ENCODE measurements at places on chromosomes 6 and 20. TPM values are rescaled to one million over a fixed set of nuclear protein-coding genes. Genes with fewer than 3 reads are reported as not detected.

PDYN gene
- not detected for total RNA-seq

CDSN gene
- not detected for total RNA-seq

STMND1 gene
- not detected for total RNA-seq

TXLNB gene
- 0.62 TPM for total RNA-seq

LZTS3 gene
- total RNA-seq: 2.1 TPM

NSFL1C gene
- 66.9 TPM for total RNA-seq

ID4 gene
- not detected for total RNA-seq

DNA sequence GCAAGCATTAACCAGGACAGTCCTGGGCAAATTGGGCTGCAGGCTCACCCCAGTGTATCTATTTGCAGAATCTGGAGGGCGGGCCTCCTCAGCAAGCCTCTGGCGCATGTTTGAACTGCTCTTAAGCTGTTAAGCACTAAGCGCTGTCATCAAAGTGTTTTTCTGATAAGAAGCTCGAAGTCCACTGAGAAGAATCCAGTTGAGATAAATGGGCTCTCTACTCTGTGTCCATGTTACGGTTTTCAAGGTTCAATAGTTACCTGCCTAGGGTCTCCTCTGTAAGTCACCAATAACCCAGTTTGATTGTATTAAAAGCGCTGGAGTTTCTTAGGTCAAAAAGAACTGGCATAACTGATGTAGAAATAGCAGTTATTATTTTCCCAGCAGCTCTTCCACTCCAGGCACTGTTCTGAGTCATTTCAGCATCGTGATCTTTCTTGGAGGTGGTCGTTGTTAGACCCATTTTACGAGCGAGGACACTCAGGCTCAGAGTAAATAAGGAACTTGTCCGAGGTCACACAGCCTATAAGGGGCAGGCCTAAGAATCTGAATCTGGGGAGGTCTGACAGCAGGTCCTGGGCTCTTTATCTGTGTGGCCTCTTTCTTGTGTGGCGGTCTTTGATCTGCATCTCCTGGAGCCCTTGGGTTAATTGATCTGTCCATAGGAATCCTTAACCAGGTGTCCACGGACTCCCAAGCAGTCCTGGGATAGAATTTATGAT, 207.4 kb upstream of the ZNF217 start:
- H3K27me3 ChIP-seq: no peaks in the 10 kb centered on the region
- no peaks in the 10 kb centered on the region for H3K36me3 ChIP-seq
- no peak for DNase-seq
- no peak overlapping the region for H3K4me3 ChIP-seq

DNA sequence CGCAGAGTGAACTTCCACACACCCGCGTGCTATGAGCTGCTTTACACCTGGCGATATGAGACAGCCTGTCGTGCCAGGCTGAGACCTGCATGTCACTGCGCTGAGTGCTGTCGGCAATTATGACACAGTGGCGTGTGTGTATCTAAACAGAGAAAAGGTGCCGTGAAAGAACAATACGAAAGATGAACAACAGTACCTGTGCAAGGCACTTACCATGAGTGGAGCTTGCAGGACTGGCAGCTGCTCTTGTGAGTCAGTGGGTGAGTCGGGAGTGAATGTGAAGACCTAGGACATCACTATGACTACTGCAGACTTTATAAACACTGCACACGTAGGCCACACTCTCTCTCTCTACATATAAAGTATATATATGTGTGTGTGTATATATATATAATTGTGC, 68.5 kb upstream of the DUSP22 start:
- H3K36me3 ChIP-seq: peaks cover 6% of the 10 kb centered on the region
- no peaks in the 10 kb centered on the region for H3K27me3 ChIP-seq
- H3K4me3 ChIP-seq: no peak overlapping the region
- peaks cover 44% of the 10 kb centered on the region for H3K4me1 ChIP-seq
- H3K27ac ChIP-seq: no peak overlapping the region

- H3K27ac ChIP-seq: no peak overlapping the region
- H3K4me1 ChIP-seq: peaks cover 6% of the 10 kb centered on the region
- no peak overlapping the region for H3K4me3 ChIP-seq
- no peaks in the 10 kb centered on the region for H3K36me3 ChIP-seq
- H3K27me3 ChIP-seq: peaks cover 7% of the 10 kb centered on the region
These were observed 262.3 kb upstream of the PLN start for GRCh38 chr6:118285791-118286190.

DNA sequence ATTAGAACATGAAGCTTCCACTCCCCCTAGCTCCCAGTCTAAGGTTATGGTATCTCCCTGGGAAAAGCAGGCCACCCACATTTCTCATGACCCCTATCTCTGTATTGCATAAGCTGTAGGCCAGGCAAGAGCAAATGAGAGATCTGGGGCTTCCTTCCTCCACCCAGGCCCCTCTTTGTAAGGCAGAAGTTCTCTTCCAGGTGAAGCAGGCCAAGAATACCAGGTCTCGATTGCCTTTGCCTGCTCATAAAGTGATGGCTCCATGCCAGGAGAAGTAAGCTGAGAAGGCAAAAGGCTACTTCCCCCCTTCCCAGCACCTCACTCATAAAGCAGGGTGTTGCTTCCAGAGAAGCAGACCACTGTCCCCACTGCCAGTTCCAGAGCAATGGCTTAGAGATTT, 144.1 kb upstream of the KCNK16 start:
- no peak overlapping the region for H3K27ac ChIP-seq
- no peaks in the 10 kb centered on the region for H3K4me1 ChIP-seq
- H3K27me3 ChIP-seq: peaks cover 13% of the 10 kb centered on the region
- H3K36me3 ChIP-seq: no peaks in the 10 kb centered on the region
- no peak for DNase-seq
- H3K4me3 ChIP-seq: no peak overlapping the region

GRCh38 chr20:50410343-50410742, 99.8 kb upstream of the PTPN1 start:
- no peak overlapping the region for H3K27ac ChIP-seq
- H3K4me3 ChIP-seq: no peak overlapping the region
- no peaks in the 10 kb centered on the region for H3K4me1 ChIP-seq
- peaks cover 25% of the 10 kb centered on the region for H3K27me3 ChIP-seq

DNA sequence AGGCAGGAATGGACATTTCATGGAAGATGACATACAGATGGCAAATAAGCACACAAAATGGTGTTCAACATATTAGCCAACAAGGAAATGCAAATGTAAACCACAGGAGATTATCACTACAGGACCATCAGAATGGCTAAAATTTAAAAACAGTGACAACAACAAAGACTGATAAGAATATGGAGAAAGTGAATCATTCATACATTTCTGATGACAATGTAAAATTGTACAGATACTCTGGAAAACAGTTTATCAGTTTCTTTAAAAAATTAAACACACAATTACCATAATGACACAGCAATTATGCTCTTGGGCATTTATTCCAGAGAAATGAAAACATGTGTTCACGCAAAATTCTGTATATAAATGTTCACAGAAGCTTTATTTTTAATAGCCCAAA, 105.8 kb upstream of the RUNX2 start:
- no peaks in the 10 kb centered on the region for H3K27me3 ChIP-seq
- no peak for DNase-seq
- no peak overlapping the region for H3K4me3 ChIP-seq
- peaks cover 19% of the 10 kb centered on the region for H3K36me3 ChIP-seq
- H3K27ac ChIP-seq: no peak overlapping the region
- H3K4me1 ChIP-seq: peaks cover 4% of the 10 kb centered on the region

- H3K4me1 ChIP-seq: peaks cover 7% of the 10 kb centered on the region
- peaks cover 58% of the 10 kb centered on the region for H3K27me3 ChIP-seq
- H3K4me3 ChIP-seq: no peak overlapping the region
- no peaks in the 10 kb centered on the region for H3K36me3 ChIP-seq
- no peak overlapping the region for H3K27ac ChIP-seq
These were observed 1.3 kb downstream of the KIF13A start for GRCh38 chr6:17985934-17986655.

DNA sequence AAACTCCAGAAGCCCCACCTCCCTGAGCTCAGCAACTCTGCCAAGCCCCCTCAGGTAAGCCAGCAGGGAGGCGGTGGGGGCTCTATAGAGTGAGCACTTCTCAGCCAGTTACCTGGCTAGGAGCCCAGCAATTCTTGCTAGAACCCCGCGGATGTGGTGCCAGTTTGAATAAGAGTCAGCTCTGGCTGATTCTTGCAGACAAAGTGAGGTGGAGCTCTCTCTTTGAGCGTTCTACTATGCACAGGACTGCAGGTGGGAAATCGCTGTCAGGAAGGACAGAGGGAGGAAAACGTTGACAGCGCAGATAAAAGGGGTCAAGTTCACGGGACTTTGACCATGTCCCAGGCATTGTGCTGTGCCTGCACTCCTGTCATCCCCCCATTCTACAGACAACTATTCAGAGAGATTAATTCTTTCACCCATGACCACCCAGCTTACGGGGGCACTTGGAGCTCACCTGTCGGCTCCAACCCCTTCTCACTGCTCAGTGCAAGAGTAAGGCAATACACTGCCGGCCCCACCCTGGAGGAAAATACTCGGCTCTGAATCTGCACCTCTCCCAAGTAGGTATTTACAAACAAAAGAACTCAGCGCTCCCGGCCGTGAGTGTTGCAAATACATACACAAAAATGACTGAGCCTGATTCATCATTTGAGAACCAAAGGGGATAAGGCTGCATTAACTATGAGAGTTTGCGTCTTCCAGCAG, 92.9 kb downstream of the ANKRD60 start:
- no peak overlapping the region for H3K4me3 ChIP-seq
- DNase-seq: no peak
- H3K27ac ChIP-seq: no peak overlapping the region
- peaks cover 57% of the 10 kb centered on the region for H3K27me3 ChIP-seq

DNA sequence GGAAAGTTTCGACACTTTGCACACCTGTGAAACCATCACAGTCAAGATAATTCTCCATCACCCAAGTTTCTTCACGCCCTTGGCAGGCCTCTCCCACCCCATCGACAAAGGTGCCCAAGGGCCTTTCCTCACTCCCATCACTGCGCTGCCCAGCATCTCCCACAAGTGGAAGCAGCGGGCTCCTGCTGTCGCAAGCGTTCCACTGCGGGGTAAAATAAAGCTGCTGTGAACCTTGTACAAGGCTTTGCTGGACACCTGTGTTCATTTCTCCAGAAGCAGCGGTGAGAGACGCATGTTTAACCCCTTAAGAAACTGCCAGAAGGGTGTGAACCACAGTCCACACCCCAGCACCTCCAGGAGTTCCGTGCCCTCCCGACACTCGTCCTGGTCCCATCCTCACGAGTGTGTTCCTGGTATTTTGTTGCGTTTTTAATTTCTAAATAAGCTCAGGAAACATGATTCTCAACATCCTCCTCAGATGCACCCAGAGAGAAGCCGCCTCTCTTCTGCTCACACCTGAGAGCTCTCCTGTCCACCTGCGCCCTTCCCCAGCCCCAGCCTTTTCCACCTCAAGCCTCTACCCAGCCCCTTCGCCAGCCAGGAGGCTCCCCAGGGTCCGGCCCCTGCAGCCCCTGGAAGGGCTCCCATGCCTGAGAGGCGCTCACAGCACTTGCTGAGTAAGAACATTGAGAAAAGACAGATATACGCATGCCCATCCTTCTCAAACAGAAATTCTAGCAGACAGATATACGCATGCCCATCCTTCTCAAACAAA, 97.5 kb downstream of the TAF4 start:
- H3K36me3 ChIP-seq: peaks cover 7% of the 10 kb centered on the region
- H3K4me3 ChIP-seq: no peak overlapping the region
- H3K27me3 ChIP-seq: peaks cover 17% of the 10 kb centered on the region
- H3K4me1 ChIP-seq: no peaks in the 10 kb centered on the region

GRCh38 chr6:162960679-162961457, 233.1 kb downstream of the PACRG start:
- DNase-seq: no peak
- H3K27ac ChIP-seq: no peak overlapping the region
- no peaks in the 10 kb centered on the region for H3K27me3 ChIP-seq
- no peaks in the 10 kb centered on the region for H3K36me3 ChIP-seq
- no peak overlapping the region for H3K4me3 ChIP-seq

DNA sequence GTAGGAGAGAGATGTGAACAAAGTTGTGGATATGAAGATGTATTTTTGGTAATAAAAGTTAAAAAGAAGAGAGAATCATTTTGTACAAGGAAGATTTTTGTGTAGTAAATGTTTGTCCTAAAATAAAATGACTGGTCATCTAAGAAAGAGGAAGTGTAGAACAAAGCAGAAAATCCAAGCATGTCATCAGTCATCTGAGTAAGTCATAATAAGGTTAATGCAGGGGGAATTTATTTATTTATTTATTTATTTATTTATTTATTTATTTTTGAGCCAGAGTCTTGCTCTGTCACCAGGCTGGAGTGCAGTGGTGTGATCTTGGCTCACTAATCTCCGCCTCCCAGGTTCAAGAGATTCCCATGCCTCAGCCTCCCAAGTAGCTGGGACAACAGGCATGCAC, 15.7 kb upstream of the CGA start:
- H3K27ac ChIP-seq: no peak overlapping the region
- no peak overlapping the region for H3K4me3 ChIP-seq
- no peaks in the 10 kb centered on the region for H3K4me1 ChIP-seq
- H3K27me3 ChIP-seq: peaks cover 14% of the 10 kb centered on the region
- H3K36me3 ChIP-seq: no peaks in the 10 kb centered on the region
- DNase-seq: no peak

DNA sequence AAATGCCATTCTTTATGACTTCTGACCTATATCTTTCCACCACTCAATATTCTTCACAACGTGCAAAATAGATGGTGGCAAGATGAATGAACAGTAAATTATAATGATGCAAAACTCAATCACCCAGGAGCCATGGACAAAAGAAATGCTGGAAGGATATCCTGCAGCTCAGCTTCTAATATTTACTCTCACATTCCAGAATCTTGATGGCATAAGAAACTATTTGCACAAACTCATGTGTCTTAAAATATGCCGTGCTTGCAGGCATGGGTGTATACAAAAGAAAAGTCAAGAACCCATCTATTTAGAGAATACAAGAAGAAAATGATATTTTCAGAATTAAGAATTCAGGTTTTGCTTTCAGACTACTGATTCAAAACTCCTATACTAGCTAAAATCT, 217.8 kb downstream of the SLC35F1 start:
- no peaks in the 10 kb centered on the region for H3K4me1 ChIP-seq
- no peaks in the 10 kb centered on the region for H3K36me3 ChIP-seq
- DNase-seq: no peak
- H3K4me3 ChIP-seq: no peak overlapping the region
- peaks cover 4% of the 10 kb centered on the region for H3K27me3 ChIP-seq
- no peak overlapping the region for H3K27ac ChIP-seq

DNA sequence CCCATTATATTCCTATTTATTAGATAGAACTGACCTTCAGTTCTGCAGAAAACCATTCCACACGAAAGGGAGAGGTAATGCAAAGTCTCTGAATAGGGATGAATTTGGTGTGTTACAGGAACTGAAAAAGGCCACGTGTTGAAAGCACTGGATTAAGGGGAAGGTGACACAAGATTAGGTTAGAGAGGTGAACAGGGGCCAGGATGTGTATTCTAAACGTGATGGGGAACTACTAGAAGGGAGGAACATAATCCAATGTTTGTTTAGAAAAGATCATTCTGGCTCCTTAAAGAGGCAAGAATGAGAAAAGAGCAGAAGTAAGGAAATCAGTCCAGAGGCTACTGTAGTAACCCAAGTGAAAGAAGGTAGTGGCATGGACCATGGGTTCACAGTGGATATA, 6.3 kb upstream of the ZKSCAN8 start:
- H3K4me3 ChIP-seq: peak overlapping the region; percentile 93
- peaks cover 14% of the 10 kb centered on the region for H3K36me3 ChIP-seq
- no peaks in the 10 kb centered on the region for H3K27me3 ChIP-seq
- H3K4me1 ChIP-seq: peaks cover 44% of the 10 kb centered on the region
- peak overlapping the region; percentile 95 for H3K27ac ChIP-seq
- no peak for DNase-seq

Measured in activated naive CD8-positive, alpha-beta T cell treated with anti-CD3 and anti-CD28 coated beads, Interleukin-2, amount 10 ng/mL, durations not matched to agents 7 days and 5 days (primary cell).